Central memory CD8-positive, alpha-beta T cell (primary cell): ENCODE measurements at places on chromosomes 2 and 18.

GRCh38 chr2:171491292-171491691 is 31.0 kb upstream of the CYBRD1 start:
- H3K27me3 ChIP-seq = no peaks in the 10 kb centered on the region
- peaks cover 3% of the 10 kb centered on the region for H3K36me3 ChIP-seq
- H3K4me1 ChIP-seq = no peaks in the 10 kb centered on the region
- DNase-seq = no peak

GRCh38 chr2:129061769-129062121 is 743.1 kb upstream of the HS6ST1 start:
- no peak overlapping the region for H3K27ac ChIP-seq
- H3K27me3 ChIP-seq = no peaks in the 10 kb centered on the region
- H3K36me3 ChIP-seq = no peaks in the 10 kb centered on the region
- H3K4me1 ChIP-seq = no peaks in the 10 kb centered on the region

DNA sequence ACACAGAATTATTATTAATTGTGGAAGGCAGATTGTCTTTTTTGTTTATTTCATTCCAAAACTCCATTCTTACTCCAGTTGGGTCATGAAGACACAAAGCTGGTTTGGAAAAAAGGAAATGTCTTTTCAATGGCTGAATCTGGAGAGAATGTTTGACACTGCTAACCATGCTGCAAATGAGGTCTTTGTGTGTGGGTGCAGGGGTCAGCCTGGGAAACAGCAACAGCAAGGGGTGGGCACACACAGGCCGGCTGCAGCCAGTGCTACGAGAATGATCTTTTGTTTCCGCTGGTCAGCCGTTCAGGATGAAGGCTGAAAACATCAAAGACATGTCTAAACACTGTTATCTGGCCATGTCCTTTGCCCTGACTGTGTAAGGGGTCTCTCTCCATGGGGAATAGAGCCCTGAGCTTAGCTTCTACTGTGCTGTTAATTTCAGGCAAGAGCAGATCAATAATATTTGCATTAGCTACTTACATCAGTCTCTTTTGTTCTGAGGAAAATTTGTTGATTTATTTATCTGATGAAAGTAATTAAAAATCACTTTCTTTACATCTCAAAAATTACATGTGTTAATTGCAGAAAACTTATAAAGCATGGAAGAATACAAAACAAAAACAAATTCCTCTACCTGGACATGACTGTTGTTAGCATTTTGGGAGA is 33.3 kb upstream of the E2F6 start:
- H3K27me3 ChIP-seq = peaks cover 11% of the 10 kb centered on the region
- H3K4me1 ChIP-seq = peaks cover 6% of the 10 kb centered on the region
- no peaks in the 10 kb centered on the region for H3K36me3 ChIP-seq

DNA sequence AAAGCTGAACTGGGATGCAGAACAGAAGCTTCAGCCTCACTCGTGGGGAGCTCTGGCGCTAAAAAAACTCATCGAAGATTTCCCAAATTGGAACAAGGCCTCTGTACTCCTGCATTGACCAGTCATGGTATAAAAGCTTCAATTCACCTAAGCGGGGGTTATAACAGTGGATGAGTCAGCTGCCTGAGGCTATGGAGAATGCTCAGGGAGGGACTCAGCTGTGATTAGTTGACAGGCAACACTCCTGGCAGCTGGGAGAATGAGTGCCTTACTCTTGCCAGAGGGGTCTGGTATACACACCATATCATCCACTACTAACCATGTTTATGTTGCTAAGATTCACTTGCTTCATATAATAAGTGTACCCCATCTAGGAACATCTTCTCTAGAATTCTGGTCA is 350.6 kb upstream of the VRK2 start:
- DNase-seq = no peak
- H3K27me3 ChIP-seq = no peaks in the 10 kb centered on the region
- H3K36me3 ChIP-seq = no peaks in the 10 kb centered on the region
- H3K27ac ChIP-seq = no peak overlapping the region

GRCh38 chr2:197208841-197209240 is 101.7 kb downstream of the ANKRD44 start:
- peaks cover 22% of the 10 kb centered on the region for H3K36me3 ChIP-seq
- peaks cover 95% of the 10 kb centered on the region for H3K4me1 ChIP-seq

DNA sequence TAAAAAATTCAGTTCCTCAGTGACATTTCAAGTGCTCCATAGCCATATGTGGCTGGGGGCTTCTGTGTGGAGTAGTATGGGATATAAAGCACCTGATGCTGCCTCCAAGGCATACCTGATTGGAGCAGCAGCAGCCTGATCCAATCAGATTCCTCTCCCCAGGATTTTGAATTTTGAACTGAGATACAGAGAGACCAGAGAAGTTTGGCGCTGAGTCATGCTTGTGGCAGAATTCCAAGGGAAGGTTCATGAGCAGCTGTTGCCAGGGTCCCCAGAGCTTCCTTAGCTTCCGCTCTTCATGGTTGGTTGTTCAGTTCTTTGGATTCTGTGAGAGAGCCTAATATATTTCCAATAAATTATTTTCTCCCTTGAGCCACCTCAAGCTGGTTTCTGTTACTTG is 29.0 kb upstream of the CFAP36 start:
- H3K27me3 ChIP-seq = peaks cover 34% of the 10 kb centered on the region
- H3K36me3 ChIP-seq = no peaks in the 10 kb centered on the region
- H3K4me3 ChIP-seq = no peak overlapping the region

DNA sequence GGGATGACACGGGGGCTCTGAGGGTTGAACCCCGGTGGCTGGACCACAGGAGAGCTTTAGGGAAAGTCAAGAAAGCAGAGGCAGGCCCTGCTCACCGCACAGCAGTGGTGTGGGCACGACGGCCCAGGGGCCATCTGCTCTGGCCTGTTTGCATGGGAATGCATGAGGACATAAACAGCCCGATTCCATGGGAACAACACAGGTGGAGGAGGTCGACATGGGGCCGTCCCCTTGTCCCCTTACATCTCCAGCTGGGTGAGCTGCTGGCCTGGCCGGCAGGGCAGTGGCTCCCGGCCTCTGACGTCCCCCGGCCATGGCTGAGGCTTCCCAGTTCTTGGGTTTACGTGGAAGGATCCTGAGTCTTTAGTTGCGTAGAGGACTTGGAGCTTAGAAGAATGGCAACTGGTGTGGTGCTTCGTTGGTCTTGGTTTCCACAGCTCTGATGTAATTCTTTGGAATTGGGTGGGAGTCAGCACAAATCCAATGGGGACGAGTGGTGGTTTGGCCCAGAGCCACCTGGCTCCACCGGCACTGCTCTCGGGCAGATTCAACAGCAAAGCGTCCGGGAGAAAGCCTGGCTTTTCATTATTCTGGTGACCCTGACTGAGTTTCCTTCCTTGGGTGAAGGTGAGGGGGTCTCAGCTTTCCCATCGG is 98.3 kb upstream of the HDAC4 start:
- no peak overlapping the region for H3K4me3 ChIP-seq
- DNase-seq = no peak
- H3K36me3 ChIP-seq = peaks cover 1% of the 10 kb centered on the region
- H3K27ac ChIP-seq = no peak overlapping the region
- peaks cover 61% of the 10 kb centered on the region for H3K27me3 ChIP-seq

DNA sequence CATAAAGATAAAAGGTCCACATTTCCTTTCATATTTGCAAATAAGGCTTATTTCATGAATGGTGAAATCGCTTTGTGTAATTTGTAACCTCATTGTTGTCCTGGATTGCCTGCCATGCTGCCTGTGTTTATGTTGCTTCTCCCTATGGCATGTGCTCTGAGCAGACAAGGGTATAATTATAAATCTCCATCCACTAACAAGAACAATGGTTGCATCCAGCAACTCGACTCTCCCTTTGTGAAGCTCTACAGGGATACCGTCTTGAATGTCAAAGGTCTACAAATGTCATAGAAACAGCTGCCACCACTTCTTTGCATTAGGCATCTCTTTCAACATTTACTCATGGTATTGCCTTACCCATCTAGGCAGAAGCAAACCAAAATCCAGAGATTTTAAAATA is 209.6 kb downstream of the SLC8A1 start:
- H3K36me3 ChIP-seq = no peaks in the 10 kb centered on the region
- no peak for DNase-seq
- H3K27ac ChIP-seq = no peak overlapping the region
- no peaks in the 10 kb centered on the region for H3K4me1 ChIP-seq

GRCh38 chr2:115294999-115295398 is 852.6 kb downstream of the DPP10 start:
- H3K36me3 ChIP-seq = no peaks in the 10 kb centered on the region
- no peaks in the 10 kb centered on the region for H3K27me3 ChIP-seq
- no peaks in the 10 kb centered on the region for H3K4me1 ChIP-seq
- no peak overlapping the region for H3K4me3 ChIP-seq
- DNase-seq = no peak

GRCh38 chr18:78912336-78912735 is 67.3 kb upstream of the SALL3 start:
- peaks cover 9% of the 10 kb centered on the region for H3K27me3 ChIP-seq
- H3K4me3 ChIP-seq = no peak overlapping the region
- H3K27ac ChIP-seq = no peak overlapping the region

- H3K36me3 ChIP-seq = no peaks in the 10 kb centered on the region
- no peaks in the 10 kb centered on the region for H3K4me1 ChIP-seq
- no peak for DNase-seq
- no peak overlapping the region for H3K4me3 ChIP-seq
- peaks cover 21% of the 10 kb centered on the region for H3K27me3 ChIP-seq
- no peak overlapping the region for H3K27ac ChIP-seq
These were observed 192.5 kb upstream of the FAM98A start for GRCh38 chr2:33791625-33792024.

DNA sequence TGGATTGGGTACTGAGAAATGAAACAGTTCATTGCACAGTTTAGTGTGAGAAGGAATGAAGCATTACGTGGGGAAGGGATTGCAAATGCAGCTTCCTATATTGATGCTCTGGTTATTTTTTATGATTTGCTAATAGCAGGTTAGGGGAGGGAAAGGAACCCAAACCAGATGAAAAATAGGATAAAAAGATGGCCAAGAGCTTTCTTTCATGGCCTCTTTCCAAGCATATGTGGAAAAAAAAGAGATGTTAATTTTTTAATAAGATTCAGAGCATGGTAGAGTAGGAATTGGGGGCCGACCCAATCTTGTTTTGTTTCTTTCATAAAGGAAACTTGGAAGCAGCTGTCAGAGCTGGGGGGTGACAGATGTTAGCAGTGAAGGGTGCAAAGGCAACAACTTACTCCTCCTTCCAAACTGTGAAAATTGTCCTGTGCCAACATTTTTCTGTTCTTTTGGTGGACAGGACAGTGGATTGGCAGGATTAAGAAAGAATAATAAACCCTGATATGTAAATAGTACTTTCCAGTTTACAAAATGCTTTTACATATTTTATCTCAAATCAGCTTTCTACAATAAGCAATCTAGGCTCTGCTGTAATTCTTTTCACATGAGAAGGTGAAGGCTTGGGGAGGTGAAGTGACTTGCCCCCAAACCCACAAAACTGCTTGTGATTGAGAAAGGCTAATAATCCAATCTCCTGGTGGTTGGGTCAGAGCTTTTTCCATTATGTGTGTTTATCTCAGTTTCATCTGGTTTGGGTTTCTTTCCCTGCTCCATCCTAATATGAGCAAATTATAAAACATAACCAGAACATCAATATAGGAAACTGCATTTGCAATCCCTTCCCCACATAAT is 270.1 kb downstream of the ETAA1 start:
- no peaks in the 10 kb centered on the region for H3K36me3 ChIP-seq
- no peak for DNase-seq
- no peak overlapping the region for H3K4me3 ChIP-seq
- no peaks in the 10 kb centered on the region for H3K4me1 ChIP-seq

DNA sequence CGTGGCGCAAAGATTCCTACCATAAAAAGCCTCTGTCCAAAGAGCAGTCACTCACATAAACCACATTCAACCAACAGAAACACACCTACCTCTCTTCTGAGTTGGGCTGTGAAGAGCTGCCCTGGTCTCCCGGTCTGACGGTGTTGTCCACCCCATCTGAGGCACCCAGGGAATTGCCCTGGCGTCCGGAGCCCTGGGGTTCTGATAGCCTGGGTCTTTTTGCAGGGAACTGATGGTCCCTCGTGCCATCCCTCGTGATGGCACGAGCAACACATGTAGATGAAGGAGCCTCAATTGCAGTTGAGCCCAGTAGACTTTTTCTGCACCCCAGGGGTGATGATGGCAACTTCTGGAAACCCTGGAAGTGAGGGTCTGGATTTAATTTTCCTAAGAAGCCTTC is 13.8 kb downstream of the HJURP start:
- no peak overlapping the region for H3K4me3 ChIP-seq
- peaks cover 5% of the 10 kb centered on the region for H3K4me1 ChIP-seq
- H3K27me3 ChIP-seq = no peaks in the 10 kb centered on the region
- DNase-seq = no peak

DNA sequence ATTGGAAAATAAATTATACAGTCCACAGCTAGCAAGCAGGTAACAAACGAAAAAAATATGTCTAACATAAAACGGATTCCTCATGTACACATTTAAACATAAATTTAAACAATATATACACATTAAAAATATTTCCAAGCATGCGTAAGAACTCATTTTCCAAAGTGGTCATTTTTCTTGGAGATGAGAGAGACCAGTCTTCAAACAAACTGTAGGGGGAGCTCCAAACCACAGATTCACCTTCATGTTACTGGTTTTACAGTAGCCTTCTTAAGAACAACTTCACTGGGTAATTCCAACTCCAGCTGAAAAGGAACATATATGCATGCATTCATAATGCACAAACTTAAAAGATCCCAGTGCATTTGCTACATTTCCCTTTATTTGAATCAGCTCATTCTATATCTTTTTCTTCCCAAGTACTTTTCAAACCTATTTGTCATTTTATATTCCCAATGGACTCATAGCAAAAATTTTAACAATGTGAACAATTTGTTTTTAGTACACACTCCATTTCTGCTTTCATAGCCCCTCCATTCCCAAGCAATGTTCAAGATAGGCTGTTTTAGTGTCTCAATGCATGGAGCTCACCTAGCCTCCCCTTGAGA is 4.7 kb upstream of the STAMBP start:
- peaks cover 14% of the 10 kb centered on the region for H3K4me1 ChIP-seq
- no peak for DNase-seq
- H3K4me3 ChIP-seq = no peak overlapping the region
- H3K36me3 ChIP-seq = peaks cover 5% of the 10 kb centered on the region
- H3K27ac ChIP-seq = no peak overlapping the region

DNA sequence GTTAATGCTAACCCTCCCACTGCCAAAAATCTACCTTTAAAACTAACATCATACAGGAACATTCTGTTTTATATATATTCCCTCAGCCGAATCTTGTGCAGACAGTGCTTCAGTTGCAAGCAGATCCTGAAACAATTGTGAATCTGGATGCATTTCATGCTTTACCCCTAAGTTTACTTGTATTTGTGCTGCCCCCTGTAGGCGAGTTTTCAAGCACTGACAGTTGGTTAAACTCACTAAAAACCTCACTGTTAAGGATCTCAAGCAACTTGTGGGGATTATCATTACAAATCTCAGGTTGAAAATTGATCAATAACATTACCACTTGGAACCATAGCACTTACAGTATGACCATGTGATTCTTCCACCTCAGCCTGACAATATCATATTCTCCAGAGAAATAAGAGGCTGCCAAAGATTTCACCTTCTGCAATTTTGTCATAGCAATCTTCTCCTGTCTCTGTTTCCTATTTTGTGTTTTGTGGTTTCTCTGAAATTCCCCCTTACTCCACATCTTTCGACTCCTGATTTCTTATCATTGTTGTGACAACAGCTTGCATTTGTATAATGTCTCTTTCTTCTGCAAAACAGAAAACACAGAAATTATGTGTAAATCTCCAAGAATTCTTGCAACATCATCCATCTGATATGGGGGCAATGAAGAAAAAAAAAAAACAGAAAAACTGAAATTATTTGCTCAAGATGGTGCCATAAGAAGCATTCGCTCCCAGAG is 354.6 kb upstream of the SETBP1 start:
- H3K36me3 ChIP-seq = no peaks in the 10 kb centered on the region
- H3K27ac ChIP-seq = no peak overlapping the region
- H3K4me3 ChIP-seq = no peak overlapping the region
- H3K27me3 ChIP-seq = no peaks in the 10 kb centered on the region
- no peak for DNase-seq
